T-cell (primary cell): ENCODE measurements at places on chromosomes 4 and X.

GRCh38 chr4:86330961-86331742 is 28.7 kb downstream of the MAPK10 start:
- DNase-seq, result no peak

GRCh38 chr4:84915396-84915780 is 51.1 kb downstream of the WDFY3 start:
- DNase-seq, result no peak

- DNase-seq, result no peak
These were observed 90.4 kb upstream of the PCDH10 start for GRCh38 chr4:133058701-133059100.

GRCh38 chr4:99640676-99641075 is 17.0 kb downstream of the C4orf54 start:
- DNase-seq, result no peak

DNA sequence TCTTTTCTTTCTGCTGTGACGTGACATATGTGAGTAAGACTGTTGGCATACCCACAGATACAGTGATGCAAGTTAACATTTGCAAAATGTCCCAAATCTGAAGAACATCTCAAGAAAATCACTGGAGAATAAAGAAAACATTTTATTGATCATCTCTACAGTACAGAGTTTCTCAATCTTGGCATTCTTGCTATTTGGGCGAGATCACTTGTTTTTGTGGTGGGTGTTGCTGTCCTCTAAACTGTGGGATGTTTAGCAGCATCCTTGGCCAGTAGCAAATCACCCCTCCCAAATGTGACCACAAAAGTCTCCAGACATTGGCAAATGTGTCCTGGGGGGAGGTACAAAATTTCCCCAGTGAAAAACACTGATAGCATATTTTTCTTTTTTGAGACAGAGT is 28.8 kb downstream of the AMELX start:
- DNase-seq, result no peak

DNA sequence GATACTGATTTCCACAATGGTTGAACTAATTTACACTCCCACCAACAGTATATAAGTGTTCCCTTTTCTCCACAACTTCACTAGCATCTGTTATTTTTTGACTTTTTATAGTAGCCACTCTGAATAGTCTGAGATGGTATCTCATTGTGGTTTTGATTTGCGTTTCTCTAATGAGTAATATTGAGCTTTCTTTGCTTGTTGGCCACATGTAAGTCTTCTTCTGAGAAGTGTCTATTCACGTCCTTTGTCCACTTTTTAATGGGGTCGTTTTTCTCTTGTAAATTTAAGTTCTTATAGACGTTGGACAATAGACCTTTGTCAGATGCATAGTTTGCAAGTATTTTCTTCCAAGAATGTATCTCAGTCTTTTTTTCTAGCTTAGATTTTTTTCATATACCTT is 10.0 kb downstream of the FBXW7 start:
- DNase-seq, result no peak

GRCh38 chr4:181416966-181417365 is 826.2 kb upstream of the TENM3 start:
- DNase-seq, result no peak

DNA sequence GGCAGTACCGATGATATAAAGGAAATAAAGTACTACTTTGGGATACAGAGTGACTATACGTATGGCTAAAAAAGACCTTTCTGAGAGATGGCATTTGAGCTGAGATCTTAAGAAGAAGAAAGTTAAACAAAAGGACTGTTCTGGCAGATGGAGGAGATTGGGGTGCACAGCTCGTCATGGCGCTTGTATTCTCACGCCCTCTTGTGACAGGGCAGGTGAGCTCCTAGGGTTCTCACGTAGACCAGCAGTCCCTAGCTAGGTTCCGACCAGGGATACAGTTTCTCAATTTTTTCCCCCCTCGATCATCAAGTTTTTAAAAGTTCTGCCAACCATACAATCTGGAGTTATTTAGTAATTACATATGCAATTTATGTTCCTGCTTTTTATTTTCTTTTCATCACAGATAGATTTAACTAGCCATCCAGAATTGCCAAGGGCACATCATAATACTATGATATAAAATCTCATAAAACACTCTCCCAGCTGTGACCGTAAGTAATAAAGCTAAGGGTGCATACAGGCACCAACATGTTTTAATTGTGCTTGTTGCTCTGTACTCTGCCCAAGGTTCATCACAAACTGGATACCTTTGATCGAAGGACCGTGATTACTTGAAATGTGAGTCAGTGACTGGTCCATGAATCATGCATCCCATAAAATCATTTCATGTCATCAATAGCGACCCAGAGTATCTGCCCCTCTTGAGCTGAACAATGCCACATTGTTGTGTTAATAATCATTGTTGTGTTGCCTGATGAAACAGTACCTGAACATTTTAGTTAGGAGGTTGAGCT is 69.4 kb upstream of the ZNF518B start:
- DNase-seq, result no peak

- no peak for DNase-seq
These were observed 684.9 kb downstream of the TRAM1L1 start for GRCh38 chr4:116400480-116400879.

DNA sequence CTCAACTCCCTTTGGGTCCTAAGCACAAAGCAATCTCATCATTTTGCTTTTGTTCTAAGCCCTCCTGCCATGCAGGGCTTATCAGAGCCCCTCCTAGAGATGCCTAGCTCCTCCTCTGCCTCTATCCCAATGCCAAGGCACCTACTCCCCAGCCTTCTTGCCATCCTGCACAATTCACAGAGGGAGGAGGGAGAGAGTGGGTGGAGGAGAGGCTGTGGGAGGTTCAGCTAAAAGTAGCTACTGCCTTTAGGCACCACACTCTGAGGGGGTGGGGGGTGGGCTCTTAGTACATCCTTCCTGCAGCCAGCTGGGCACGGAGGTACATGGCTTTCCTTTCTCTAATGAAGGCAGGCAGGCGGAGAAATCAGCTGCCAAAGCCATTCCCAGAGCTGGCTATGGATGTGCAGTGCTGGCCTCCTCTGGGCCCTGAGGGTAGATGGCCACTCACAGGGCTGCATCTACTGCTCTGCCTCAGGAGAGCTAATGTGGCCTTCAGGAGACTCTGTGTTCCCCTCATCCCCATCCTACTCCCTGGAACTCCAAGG is 40.1 kb downstream of the ARHGEF9 start:
- no peak for DNase-seq

DNA sequence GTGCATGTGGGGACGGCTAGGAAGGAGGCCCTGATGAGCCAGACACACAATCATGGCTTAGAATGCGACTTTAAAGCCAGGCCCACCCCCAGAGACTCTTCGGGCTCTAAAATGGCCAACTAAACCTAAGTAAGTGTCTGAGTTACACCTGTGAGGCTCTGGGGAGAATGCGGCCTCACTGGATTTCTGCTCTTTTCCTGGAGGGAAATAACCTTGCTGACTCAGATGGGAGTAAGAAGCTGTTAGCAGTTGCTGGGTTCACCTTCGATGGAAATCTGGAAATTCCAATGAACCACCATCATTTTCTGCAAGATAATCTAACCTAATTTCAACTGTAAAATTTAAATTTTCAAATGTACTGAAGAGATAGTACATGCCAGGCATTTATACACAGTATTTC is 97.6 kb upstream of the MAML3 start:
- DNase-seq, result no peak

GRCh38 chr4:150867148-150867547 is 147.9 kb downstream of the LRBA start:
- DNase-seq, result peak; percentile 29

DNA sequence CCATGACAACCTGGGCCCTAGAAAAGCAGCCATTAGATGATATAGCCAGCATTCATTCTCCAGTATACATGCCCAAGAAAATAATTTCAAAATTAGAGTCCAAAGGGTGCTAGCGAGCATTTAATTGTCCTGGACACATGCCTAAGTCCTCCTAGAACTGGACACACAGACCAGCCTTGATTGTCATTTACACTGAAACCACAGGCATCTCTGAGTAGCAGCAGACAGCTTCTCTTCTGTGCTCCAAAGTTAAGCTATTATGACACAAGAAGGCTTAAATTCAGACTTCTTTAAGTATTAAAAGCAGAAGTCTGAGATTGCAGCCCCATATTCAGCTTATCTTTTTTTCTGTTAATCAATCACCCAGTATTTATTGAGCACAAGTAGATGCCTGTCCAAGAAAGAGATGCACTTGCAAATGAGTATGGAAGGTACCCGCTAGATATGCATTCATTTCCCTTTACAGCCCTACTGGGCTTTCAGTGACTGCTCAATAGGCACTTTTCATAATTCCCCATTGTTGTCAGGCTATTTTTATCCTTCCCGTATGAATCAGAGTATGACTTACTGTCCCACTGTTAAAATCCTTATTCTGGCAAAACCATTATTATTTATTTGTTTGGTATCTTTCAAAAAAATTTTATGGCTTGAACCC is 374.1 kb downstream of the FBXW7 start:
- no peak for DNase-seq

GRCh38 chr4:4870576-4871241 is 11.2 kb downstream of the MSX1 start:
- DNase-seq, result no peak

DNA sequence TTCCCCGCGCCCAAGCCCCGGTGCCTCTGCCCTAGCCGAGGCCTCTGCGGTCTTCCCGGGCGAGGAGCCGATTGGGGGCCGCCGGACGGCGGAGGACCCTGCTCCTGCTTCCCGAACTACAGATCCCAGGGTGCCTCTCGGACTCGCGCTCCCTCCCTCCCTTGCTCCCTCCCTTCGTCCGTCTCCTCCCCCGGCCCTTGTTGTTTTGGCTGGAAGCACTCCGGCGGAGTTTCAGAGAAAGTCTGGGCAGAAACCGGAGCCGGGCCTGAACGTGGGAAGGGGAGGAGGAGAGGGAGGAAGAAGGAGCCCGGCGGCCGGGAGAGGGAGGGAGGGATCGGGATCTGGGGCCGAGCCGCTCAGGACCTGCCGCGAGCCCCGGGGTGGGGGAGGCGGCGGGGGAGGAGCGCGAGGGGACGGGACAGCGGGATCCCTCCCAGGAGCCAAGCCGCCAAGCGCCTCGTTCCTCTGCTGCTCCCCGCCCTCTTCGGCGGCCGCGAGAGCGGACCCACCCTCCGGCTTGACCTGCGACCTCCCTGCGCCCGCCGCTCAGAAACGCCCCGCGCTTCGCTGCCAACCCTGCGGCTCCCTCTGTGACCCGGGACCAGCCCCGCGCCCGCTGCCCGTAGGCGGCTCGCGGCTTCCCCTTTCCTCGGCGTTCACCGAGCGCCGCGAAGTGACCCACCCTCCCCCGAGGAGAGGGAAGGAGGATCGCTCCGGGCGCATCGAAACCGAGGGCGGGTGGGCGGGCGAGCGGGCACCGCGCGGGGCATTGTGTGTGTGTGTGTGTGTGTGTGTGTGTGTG is 496 bp upstream of the GAB1 start:
- DNase-seq, result peak; percentile 8

GRCh38 chr4:18686338-18687037 is 664.9 kb upstream of the LCORL start:
- no peak for DNase-seq
